ENCODE measurements at places on chromosomes 4 and X.

- no peak for DNase-seq
These were observed 35.3 kb downstream of the SMS start for GRCh38 chrX:21975812-21976211.

- DNase-seq: peak; percentile 36
These were observed 132.4 kb upstream of the USP9X start for GRCh38 chrX:40952855-40953254.

GRCh38 chr4:15142201-15142600 lies 139.9 kb downstream of the CPEB2 start:
- DNase-seq: no peak

- DNase-seq: no peak
These were observed 4.6 kb upstream of the RS1 start for GRCh38 chrX:18676470-18676869.

- DNase-seq: peak; percentile 30
These were observed 2464.6 kb downstream of the PCDH7 start for GRCh38 chr4:33184657-33185290.

DNA sequence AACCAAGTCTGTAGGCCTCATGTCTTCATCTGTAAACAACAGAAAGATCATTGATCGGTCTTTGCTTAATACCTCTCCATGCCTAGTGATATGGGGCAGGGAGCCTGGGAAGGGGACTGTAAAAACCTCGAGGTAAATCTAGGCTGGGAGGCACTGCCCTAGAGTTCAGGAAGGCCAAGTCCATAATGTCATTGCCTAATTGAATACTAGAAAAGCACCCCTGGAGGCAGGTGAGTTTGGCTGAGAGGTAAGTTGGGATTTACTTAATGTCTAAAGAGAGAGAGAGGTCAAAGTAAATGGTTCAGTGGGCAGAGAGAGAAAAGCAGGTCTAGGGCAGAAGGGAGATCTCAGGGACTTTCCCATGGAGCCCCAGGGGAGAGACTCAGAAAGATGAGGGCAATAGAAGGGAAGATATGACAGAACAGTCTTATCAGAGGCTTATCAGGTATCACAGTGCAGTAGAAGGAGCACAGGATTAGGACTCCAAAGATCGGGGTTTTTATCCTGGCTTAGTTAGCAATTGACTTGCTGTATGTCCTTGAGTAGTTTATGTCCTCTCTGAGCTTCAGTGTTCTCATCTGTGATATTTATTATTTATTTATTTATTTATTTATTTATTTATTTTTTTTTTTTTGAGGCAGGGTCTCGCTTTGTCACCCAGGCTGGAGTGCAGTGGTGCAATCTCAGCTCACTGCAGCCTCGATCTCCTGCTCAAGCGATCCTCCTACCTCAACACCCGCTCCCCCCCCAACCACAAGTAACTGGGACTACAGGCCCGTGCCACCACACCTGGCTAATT lies 85.2 kb downstream of the SLC16A2 start:
- DNase-seq: no peak

GRCh38 chrX:30275498-30275897 lies 28.6 kb downstream of the MAGEB1 start:
- DNase-seq: no peak

- no peak for DNase-seq
These were observed 60.8 kb downstream of the AWAT2 start for GRCh38 chrX:69988955-69989394.

GRCh38 chr4:100369871-100370270 lies 148.0 kb downstream of the EMCN start:
- DNase-seq: no peak

DNA sequence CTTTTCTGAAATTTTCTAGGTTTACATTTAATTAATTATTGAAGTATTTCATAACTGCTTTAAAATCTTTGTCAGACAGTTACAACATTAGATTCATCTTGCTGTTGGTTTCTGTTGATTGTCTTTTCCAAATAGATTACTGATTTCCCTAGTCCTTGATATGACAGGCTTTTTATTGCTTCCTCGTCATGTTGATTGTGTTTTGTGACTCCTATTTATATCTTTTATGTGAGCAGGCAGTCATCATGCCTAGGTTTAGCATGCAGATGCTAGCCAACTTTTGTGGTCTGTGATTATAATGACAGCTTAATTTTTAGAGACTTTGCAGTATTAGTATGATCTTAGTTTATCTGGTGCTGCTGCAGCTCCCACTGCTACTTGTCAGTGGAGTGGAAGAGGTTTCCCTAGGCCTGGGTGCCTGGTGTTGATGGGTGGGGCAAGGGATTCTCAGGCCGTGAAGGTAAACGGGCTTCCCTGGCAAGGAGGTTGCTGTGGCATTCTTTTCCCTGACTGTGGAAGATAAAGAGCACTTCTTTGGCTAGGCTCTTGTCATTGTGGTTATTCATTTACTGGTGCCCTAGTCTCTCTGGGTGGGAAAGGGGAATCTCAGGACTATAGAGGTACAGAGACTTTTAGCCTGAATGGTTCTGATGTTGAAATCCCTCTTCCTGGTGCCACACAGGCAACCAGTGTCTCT lies 65.7 kb downstream of the SERPINA7 start:
- DNase-seq: no peak

GRCh38 chrX:136778916-136779315 lies 1.8 kb downstream of the ARHGEF6 start:
- peak; percentile 69 for DNase-seq

GRCh38 chr4:127416115-127416514 lies 216.6 kb upstream of the INTU start:
- DNase-seq: no peak

DNA sequence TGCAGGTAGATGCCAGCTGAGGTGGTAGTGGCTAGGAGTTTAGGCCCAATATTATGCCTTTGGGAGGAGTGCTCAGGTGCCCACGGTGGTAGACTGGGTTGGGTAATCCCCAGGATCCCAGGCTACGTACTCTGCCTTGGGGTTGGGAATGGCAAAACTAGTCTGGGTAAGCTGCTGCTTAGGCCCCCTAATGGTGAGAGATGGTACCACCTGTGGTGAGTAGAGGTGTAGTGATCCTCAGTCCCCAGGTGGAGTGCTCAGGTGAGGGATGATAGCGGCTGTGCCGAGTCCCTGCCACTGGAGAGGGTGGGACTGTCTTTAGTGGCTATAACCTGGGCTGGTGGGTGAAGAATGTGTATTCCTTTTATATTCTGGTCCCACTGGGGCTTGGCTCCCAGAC lies 75.2 kb downstream of the IL1RAPL2 start:
- DNase-seq: no peak

DNA sequence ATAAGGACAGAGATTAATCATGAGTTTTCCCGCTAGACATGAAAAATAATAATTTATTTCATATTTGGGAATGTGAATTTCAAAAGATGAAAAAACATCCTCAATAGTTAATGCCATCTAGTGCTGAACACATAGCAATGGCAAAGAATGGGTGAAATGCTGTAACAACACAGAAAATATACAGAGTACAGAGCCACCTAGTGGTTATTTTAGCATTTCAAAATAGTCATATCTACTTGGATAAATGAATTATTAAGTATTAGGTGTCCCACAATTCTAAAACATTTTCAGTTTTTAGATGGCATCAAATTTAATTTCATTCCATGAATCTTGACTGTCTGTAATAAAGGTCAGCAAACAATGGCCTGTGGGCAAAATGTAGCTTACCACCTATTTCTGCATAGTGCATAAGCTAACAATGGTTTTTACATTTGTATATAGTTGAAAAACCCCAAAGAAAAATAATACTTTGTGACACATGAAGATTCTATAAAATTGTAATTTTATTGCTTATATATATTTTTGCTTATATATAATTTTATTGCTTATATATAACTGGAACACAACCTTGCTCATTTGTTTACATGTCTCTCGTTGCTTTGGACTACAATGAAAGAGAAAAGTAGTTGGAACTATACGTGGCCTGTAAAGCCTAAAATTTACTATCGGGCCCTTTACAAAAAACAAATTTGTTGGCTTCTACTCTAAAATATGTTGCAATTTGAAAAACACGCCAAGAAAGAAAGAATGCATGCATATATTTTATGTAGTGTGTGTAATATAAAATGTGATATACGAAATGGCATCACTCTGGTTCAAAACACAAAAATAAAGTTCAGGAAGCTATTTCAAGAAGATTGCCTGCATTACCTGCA lies 99.1 kb upstream of the FAM47C start:
- no peak for DNase-seq

DNA sequence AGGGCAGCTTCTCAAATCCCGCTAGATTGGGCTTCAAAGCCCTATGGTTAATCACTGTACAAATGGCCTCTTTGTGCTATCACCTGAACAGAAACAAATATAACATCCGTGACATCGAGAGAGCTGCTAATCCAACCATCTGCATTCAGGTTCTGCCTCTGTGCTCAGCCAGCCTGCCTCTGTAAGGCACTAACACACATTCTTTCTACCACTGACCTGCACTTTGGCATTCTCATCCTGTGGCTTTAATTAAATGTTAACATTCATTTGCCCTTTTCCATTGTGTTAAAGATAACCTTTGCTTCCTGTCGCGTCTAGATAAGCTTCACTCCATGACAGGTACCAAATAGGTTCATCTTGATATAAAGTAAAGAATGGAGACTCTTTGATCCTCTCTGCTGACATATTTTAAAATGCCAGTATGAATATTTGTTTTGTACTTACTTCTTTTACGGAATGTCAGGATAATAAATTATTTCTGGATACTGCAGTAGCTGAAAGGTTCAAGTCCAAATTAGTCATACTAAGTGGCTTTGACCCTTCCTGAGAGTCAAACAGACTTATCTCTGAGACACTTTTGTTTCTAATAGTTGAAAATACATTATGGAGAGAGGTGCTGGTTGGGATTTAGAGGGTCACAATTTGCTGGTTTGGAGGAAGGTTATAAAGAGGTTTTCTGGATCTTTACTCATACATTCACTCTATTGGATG lies 505.7 kb downstream of the PACRGL start:
- DNase-seq: no peak

GRCh38 chrX:115968436-115969252 lies 201.9 kb upstream of the AGTR2 start:
- DNase-seq: peak; percentile 13

GRCh38 chr4:19381068-19381467 lies 870.6 kb upstream of the SLIT2 start:
- no peak for DNase-seq

- no peak for DNase-seq
These were observed 9.9 kb downstream of the PRMT9 start for GRCh38 chr4:147674073-147674472.

DNA sequence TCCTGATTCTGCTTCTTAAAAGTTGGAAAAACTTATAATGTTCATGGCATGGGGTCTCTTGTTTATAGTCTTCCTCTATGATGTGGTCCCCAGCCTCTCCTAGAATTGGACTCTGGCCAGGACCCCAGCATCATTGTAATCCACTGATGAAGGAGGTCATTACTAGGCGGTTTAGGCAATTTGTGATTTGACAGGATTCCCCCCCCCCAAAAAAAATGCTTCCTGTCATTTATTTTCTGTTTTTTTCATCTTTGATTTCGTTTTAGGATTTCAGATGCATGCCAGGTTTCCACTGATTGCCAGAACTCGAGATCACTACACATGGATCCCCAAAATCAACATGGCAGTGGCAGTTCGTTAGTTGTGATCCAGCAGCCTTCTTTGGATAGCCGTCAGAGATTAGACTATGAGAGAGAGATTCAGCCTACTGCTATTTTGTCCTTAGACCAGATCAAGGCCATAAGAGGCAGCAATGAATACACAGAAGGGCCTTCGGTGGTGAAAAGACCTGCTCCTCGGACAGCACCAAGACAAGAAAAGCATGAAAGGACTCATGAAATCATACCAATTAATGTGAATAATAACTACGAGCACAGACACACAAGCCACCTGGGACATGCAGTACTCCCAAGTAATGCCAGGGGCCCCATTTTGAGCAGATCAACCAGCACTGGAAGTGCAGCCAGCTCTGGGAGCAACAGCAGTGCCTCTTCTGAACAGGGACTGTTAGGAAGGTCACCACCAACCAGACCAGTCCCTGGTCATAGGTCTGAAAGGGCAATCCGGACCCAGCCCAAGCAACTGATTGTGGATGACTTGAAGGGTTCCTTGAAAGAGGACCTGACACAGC lies 4.9 kb downstream of the SPRY1 start:
- no peak for DNase-seq

DNA sequence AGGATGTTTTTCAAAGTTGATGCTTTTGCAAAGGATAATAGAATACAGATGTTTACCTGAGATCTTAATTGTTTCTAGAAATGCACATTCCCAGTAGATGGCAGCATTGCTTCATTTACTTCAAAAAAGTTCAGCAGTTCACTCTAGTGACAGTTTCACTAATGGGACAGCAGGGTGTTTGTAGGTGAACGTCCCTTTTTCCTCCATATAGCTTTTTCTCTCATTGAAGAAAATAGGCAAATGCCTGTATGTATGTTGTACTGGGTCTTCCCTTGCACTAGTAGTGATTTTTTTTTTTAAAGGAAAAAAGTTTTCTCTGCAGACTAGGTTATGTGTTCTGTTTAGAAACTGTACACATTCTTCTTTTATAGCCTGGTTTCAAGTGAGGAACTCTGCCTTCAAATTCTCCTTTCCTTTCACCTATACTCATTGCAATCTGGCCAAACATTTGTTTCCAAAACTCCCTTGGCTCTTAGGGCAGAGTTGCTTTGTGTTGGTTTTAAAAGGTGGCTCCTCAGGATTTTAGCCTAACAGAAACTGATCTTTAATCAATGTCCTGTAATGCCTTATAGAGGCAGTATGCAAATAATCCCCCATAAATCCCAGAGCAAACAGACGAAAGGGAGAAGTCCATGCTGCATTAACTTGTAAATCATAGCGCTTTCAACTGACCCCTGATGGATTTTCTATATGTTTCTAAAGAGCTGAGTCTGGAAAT lies 86.3 kb downstream of the EGF start:
- peak; percentile 76 for DNase-seq

DNA sequence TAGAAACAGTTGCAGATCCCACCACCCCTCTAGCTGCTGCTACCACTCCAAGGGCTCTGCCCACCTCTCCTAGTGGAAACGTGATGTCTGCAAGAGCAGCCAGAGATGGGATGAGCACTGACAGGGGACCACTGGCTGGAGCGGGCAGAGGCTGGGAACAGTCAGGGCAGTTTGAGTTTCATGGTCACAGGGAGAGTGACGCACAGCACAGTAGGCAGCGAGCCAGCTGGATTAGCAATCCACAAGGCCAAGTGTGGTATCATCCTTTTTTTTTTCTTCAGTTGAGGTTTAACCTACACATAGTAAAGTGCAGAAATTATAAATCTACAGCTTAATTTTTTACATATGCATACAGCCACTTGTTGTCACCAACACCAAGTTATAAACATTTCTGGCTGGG lies 6.4 kb upstream of the SCML2 start:
- DNase-seq: no peak

DNA sequence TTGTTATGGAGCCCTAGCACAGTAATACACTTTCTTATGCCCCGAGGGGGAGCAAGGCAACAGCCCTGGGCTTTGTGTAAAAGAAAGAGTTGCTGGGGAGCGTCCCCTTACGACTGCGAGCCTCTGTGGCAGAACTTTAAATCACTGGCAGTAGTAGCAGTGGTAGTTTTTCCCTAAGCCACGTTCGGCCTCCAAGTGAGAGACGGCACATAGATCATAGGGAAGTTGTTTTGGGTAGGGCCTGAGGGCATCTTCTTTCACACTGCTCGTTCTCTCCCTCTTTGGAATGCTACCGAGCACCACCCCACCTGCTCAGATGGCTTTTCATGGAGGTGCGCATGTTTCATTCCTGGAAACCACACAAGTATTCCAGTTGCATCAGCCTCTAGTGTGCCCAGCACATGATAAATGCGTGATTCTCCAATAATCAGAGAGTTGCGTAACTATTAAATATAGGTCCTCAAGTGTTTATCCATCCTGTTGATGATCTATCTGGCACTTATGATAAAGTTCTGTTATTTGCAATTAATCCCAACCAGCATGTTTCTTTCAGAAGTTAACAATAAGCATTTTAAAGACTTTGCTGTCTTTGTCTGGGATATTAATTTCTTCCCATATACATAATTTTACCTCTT lies 7.0 kb upstream of the SYNPO2 start:
- DNase-seq: no peak

Data from inflammatory macrophage (primary cell).